ENCODE measurements at places on chromosomes 2 and 18.

DNA sequence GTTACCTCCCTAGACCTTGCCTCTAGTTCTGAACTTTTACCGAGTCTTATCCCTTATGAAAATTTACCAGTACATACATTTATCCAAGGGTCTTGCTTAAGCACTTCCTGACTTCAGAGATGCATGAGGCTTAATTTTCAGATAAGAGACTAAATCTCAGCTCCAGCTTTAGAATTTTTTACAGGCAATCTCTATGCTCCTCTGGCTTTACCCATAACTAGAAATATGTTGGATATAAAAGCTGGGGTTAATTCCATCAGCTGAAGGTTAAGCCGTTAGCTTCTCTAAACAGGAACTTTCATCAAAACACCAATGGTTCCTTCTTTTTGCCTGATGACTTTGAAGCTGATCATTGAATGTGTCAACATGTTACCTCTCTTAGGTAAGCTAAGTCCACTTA is 205.1 kb downstream of the GCA start:
- DNase-seq = no peak

GRCh38 chr18:9994701-9995235 is 81.0 kb downstream of the VAPA start:
- no peak for DNase-seq

- no peak for DNase-seq
Measured at GRCh38 chr2:31950946-31951562, 59.8 kb downstream of the MEMO1 start.

DNA sequence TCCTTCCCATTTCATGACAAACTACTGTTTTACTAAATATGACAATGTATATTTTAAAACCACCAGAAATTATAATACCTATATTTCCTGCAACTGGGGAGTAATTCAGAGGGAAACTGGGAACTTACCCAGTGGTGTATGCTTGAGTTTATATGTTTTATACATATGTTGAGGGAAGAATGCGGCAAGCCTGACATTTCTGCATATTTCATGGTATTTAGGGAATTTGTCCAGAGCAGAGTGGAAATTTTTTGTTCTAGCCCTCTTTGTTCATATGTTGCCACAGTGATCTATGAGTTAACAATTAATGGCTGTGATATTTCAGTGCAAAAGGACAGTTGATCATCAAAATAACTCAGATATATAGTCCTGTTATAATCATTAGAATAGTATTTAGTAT is 230.8 kb upstream of the VWC2L start:
- DNase-seq = no peak

DNA sequence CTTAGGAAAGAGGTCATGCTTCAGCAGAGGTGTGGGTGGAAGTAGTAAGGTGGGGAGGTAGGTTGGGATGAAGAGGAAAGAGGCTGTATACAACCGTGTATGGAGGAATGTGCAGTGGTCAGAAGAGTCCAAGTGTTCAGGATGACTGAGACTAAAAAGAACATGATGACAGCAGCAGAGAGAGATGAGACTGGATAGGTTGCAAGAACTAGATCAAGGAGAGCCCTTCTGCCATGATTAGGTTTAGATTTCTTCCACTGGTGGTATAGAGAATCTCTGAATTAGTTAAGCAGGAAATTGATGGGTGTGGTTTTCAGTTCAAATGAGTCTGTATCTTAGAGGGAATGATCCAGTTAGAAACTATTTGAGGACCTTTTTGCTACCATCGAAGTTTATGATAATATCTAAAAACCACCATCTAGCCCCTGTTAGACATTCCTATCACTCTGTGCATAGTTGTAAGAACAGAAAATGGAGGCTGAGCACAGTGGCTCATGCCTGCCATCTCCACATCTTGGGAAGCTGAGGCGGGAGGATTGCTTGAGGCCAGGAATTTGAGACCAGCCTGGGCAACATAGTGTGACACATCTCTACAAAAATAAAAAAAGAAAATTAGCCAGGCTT is 221.0 kb downstream of the LTBP1 start:
- no peak for DNase-seq
